ENCODE measurements at places on chromosomes 12 and 14.

DNA sequence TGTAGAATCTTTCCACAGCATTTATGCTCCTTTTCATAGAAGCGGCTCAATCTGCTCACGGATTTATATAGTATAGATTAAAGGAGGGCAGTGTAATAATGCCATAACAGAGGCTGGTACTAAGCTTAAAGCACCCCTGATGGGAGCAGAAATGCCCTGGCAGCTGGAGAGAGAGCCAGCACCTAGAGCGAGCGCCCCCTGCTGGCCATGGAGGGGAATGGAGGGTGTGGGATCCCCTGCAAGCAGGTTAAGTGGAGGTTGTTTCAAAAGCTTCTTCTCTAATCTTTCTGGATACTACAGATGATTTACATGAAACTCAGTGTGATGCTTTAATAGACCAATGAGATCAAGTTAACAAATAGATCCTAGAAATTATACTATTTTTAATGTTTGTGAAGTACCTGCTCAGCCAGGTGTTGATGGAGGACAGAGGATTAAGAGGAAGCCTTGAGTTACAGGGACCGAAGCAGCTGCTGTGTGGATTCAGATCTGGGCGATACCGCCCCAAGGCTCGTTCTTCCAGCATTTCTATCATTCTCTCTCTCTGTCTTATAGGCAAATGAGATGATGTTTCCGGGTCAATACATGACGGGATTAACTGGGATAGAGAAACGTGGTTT lies 1519.3 kb upstream of the TMEM132C start:
- no peak for DNase-seq

GRCh38 chr14:106318700-106319099 lies 792.3 kb downstream of the TMEM121 start:
- no peak for DNase-seq

DNA sequence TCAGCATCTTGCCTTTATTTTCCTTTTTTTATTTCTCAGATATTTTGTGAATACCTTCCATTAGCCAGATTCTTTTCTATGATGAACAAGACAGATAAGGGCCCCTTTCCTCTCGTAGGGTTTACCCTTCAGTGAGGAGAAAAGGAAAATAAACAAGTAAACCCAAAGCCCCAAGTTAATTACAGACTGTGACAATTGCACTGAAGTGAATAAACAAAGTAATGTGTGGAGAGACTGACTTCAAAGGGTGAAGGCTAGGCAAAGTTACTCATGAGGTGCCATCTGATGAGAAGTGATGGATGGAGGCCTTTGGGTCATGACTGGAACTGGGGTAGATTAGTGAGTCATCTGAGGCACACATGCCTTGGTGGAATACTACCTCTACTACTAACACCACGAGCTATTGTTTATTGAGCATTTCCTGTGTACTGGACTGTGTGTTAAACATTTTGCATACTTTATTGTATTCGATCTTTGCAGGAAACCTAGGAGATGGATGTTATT lies 143.4 kb upstream of the PRICKLE1 start:
- DNase-seq = no peak

DNA sequence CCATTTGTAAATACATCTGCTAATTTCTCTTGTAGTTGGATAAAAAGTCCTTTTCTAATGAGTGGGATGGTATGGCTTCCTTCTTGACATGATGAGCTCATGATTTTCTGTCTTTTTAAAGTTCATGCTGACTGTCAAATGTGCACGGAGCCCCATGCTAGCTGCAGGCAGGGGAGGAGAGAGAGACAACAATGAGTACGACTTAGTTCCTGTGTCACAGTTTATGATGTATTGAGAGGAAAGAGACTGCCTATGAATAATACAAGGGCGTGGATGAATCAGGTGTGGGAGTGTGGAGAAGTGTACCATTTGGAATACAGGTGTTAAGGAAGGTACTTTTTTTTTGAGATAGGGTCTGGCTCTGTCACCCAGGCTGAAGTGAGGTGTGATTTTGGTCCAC lies 10.7 kb upstream of the TBC1D30 start:
- no peak for DNase-seq

DNA sequence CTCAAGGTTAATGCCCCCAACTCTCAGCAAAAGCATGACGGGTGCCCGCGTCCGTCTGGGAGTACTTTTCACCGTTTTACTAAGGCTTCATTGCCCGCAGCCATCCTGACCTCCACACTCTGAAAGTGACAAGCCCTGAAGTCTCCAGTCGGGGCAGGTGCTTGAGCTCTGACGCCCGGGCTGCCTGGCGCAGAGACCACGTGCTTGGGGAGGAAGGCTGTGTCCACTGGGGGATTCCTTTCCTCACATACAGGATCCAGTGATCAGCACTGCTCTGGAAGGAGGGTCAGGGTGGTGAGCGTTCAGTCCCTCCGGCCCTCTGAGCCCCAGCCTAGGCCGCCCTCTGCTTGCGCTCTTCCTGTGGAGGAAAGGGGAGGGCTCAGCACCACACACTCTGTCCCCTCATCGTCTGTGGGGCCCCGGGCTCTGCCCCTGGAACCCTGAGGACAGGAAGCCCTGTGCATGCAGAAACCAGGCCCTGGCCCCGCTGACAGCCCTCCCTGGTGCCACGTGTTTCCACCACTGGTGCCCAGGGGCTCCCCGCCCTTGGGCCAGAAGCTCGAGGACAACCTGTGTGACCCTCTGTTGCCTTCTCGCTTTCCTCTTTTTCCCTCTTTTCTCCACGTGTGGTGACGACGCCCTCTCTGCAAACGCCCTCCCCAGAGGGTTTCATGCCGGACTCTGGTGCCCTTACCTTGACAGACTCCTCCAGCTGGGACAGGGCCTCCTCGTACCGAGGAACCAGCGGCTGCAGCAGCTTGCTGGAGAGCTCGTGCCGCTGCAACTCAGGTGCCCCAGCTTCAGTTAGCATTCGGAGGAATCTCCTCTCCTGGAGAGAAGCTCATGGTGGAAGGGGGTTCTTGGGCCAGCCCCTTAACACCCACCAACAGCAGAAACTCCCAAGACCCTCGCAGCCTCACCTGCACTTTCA lies 4.9 kb downstream of the DDX51 start:
- DNase-seq = no peak

- DNase-seq = no peak
Measured at GRCh38 chr12:5904969-5905368, 40.1 kb downstream of the ANO2 start.

- DNase-seq = no peak
Measured at GRCh38 chr12:104643093-104643818, 186.5 kb downstream of the CHST11 start.

- no peak for DNase-seq
Measured at GRCh38 chr12:53344824-53345485, 8.8 kb upstream of the SP7 start.

- DNase-seq = no peak
Measured at GRCh38 chr12:123671876-123672275, 963 bp downstream of the TCTN2 start.

DNA sequence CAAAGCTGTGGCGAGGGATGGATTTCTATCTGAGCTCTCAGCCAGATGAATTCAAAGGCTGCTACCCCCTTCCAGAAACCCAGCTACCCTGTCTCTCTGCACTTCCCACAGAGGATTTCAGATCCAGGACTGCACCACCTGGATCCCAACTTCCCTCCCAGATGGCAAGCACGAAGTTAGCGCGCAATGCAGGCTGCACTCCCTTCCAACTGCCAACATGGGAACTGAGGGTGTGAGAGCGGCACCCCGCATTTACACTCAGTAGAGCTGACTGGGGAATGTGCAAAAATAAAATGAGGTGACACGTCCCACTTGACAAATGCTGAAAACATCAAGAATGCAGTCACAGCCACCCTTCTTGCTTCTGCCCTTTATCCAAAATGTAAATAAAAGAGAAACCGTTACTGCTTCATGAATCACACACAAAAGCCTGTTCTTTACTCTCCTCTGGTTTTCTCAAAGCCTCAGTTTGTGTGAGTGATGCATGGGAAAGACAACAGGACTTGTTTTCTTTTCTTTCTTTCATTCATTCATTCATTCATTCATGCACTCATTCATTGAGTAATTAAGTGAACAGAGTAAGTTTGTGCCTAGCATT lies 85.7 kb downstream of the ITPK1 start:
- DNase-seq = no peak

DNA sequence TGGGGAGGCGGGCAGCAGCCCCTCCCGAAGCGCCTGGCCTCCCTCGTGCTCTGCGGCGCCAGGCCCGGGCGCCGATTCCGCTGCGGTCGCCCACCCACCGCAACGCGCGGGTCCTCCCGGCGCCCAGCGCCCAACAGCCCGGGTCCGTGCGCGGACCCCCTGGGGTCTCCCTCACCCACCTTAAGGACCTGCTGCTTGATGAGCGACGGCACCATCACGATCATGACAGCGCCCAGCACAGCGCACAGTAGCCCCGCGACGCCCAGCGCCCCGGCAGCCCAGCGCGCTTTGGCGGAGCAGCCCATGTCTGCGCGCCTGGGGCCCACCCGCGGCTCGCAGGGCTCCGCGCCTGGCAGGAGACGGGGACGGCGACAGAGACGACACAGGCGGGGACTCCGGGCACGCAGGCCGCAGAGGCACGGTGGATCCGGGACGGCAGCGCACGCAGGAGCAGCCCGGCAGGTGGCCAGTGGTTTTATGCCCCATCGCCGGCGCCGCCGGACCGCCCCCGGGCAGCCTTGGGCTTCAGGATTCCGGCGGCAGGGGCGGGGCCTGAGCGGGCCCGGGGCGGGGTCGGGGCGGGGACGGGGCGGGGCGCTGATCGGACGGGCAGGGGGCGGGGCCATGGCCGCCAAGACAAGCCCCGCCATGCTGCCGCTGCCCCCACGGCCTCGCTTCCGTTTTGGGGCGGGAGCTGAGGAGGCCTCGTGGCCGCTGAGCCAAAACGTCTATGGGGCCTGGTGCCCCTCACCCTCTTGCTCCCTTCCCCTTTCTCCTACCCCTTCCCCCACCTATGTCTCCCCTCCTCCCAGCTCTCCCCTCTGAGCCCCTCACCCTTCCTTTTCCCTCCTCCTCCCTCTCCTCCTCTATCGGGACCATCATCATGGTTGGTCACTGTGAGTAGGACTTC lies at the start of gene SCARB1:
Gene SCARB1, minus strand, starts transcription at position 449 of the 910 bp plus-strand sequence. Its CDS starts 144 bp downstream, at position 305.
- DNase-seq = no peak

DNA sequence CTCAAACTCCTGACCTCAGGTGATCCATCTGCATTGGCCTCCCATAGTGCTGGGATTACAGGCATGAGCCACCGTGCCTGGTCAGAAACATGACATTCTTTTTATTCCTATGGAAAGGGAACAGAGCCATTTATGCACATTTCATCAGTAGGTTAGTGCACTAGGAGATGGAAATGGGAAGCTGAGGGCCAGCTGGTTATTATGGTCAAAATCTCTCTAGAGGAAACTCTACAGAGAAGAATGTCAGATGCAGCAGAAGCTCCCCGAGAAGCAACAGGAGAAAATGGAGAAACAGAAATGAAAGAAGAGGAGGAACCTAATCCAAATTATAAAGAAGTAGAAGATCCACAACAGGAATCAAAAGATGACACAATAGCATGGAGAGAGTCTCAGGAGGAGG lies 2.7 kb downstream of the CFAP251 start:
- DNase-seq = no peak

DNA sequence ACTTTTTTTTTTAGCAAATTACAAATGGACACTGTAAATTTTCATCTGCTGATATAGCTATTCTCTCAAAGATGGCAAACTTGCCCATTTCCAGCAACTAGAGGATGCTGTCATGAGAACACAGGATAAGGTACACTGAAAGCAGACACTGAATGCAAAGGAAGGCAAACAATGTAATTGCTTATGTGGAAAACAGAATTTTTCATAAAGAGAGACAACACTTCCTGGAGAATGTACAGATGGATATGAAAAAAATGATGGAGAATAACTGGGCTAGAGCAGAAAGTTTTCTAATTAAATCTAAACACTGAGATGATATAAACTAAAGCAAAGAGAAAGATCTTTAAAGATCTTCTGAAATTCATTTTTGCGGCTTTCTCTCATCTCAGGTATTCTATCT lies 581 bp downstream of the CD69 start:
- no peak for DNase-seq

GRCh38 chr12:65496617-65497016 lies 218.1 kb downstream of the MSRB3 start:
- no peak for DNase-seq

GRCh38 chr12:124758266-124759220 lies 105.1 kb downstream of the SCARB1 start:
- DNase-seq = no peak

- DNase-seq = no peak
Measured at GRCh38 chr14:91230397-91231035, 14.0 kb downstream of the GPR68 start.

GRCh38 chr12:62843716-62844115 lies 91.2 kb downstream of the PPM1H start:
- no peak for DNase-seq

- DNase-seq = no peak
Measured at GRCh38 chr12:94867066-94867855, 136.2 kb downstream of the NDUFA12 start.

GRCh38 chr14:105890474-105891220 lies 364.3 kb downstream of the TMEM121 start:
- no peak for DNase-seq

DNA sequence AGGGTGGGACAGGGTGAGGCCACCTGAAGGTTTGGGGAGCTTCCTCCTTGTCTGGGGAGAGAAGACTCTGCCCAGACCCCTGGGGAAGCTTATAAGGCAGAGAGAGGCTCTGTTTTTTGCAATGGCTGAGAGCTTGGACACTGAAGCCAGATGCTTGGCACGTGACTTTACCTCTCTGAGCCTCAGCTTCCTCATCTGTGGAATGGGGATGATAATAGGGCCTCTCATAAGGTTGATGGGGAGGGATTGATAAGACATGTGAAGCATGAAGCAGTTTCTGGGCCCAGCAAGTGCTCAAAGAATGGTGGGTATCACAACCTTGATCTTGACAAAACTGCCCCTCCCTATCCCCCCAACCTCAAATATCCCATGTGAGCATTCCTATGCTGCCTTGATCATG lies 195.4 kb upstream of the LHX5 start:
- DNase-seq = no peak

- DNase-seq = no peak
Measured at GRCh38 chr14:90556666-90557450, 160.0 kb downstream of the CALM1 start.

- DNase-seq = no peak
Measured at GRCh38 chr12:92547906-92548305, 154.9 kb upstream of the PLEKHG7 start.

DNA sequence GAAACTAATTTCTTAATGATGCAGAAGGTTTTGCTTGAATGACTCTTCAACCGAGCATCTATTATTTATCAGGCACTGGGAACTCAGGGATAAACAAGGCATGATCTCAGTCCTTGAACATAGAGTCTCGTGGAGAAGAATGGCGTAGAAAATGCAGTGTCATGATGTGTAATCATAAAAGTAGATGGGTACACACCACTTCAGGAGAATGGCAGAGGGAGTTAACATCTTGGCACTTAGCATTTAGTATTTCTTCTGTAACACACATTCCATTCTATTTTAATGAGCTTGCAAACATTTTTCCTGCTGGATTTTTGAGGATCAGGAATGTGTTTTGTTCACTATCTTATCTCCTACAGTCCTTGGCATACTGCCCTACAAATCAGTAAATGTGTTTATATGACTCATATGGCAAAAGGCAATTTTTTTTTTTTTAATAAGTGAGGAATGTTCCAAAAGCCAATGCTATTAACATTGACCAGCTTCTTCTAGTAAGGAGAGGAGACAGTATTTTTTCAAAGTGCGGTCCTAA lies 3.8 kb downstream of the TXNRD1 start:
- DNase-seq = no peak

- DNase-seq = no peak
Measured at GRCh38 chr14:93150227-93151208, 34.2 kb downstream of the MOAP1 start.

GRCh38 chr14:69715725-69716477 lies 51.0 kb upstream of the SRSF5 start:
- DNase-seq = no peak

GRCh38 chr14:103694572-103695026 lies 20.7 kb downstream of the XRCC3 start:
- no peak for DNase-seq

GRCh38 chr12:62922539-62922938 lies 12.4 kb downstream of the PPM1H start:
- no peak for DNase-seq
